Stimulated activated CD4-positive, alpha-beta T cell treated with anti-CD3 and anti-CD28 coated beads, Interleukin-4, amount 100 ng/mL, for 4 hours (primary cell): ENCODE measurements at places on chromosomes 12 and 14.

DNA sequence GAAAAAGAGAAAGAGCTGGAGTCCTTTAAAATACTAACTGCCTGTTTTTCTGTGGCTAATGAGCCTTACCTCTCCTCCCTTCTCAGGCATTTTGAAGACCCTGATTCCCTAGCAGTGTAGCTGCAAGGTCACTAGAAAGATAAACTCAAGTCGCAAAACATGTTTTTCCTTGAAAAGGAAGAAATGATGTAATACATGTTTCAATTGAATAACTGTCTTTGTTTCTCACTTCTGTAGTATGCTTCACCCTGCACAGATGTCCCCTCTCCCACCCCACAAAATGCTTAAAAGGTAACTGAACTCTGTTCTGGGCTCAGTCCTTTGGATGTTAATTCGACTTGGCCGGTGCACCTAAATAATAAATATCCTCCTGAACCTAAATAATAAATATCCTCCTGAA is 1350.3 kb downstream of the TMEM121 start:
- DNase-seq, result no peak

- no peak for DNase-seq
Observed at GRCh38 chr14:69010648-69011047, 31.5 kb upstream of the ACTN1 start.

DNA sequence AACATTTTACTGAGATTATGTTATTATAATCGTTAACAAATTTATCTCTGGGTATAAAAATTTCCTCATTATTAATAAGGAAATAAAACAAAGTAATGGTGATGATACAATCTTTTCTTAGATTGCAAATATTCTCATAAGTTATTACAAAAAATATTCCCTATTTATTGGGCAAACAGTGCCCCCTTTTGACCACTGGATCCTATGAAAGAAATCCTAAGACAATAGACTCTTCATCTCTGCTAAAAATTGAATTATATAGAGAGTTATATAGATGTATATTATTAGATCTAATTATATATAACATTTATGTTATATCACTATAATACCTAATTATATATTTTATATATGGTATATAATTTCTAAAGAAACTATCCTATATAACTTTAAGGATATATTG is 94.2 kb upstream of the FGD4 start:
- DNase-seq, result no peak

- DNase-seq, result no peak
Observed at GRCh38 chr12:105067511-105068031, 16.7 kb downstream of the ALDH1L2 start.

DNA sequence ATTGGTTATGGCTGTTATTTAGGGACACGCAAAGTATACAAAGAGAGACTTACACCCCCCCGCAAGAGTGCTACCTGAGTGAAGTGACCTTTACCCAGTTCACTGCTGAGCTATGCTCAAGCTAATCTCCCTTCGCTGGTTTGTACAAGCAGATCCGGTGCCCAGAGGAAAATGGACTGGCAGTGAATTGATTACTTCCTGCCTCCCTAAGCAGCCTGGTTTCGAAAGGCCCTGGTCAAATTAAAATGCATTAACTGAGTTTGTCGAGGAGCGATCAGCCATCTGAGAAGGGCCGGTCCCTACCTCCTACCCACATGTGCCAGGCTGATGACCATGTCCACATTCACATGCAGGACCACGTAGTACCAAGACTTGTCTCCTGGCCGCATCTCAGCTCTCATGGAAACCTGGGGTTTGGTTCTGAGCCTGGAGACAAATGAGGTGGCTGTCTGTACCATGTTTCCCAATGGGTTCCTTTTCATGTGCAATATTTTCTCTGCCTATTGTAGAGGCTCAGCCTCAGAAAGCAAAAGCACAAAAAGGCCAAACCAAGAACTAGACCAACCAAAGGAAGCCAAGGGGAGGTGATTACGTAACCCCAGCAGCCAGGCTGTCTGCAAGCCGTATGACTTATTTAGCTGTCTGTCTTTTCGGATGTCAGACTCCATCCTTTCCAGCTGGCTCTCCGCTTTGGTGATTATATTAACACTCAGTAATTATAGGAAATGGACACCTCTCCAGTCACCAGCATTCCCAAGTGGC is 284.7 kb upstream of the PWP1 start:
- DNase-seq, result no peak

GRCh38 chr12:109304485-109304884 is 4.6 kb downstream of the FOXN4 start:
- DNase-seq, result no peak

- no peak for DNase-seq
Observed at GRCh38 chr12:113724794-113725556, 241.2 kb downstream of the RBM19 start.

DNA sequence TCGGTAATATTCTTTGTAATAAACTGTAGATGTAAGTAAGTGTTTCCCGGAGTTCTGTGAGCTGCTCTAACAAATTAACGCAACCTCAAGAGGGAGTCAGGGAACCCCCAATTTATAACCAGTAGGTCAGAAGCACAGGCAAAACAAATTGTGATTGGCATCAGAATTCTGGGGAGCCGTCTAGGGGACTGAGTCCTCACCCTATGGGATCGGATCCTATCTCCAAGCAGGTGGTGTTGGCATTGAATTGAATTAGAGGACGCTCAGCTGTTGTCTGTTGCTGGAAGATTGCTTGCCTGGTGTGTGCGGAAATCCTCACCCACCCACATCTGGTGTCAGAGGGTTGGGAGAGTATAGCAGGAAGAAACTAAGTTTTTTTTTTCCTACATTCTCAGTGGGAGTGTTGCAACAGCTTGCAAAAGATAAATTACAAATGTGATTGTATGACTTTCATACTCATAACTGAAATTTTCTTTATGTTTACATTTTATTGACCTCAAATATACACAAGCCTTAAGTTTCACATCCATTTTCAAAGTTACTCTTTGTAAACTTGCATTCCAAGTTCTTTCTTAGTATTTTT is 5.5 kb downstream of the TMEM52B start:
- DNase-seq, result no peak

GRCh38 chr12:10771132-10771733 is 31.2 kb downstream of the TAS2R7 start:
- DNase-seq, result no peak

DNA sequence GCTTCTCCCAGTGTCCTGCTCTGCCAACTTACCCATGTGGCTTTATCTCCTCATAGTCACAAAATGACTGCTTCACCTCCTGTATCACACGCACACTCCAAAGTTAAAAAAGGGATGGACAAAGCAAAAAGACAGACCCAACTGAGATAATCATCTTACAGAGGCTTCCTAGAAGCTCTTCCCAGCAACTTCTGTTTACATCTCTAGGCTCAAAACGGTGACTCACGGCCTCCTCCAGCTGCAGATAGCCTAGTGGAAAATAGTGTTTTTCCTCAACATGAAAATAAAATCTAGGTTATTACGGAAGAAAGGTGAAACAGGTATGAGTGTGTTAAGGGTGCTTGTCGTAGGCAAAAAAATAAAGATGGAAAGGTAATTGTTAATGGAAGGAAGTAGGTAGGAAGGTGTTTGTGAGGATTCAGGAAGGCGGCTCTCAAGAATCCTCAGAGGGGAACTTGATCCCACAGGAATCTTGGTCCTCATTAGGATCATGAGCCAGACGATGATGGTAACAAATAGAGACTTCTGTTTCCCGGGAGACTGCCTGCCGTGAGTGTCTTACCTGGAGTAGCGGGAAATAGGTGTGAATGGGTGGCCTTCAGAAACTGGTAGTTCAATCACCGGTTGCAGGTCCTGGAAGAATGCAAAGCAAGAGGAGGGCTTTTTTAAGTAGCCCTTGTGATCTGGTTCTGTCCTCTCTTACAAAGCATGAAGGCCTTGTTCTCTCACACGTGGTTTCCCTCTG is 487.5 kb upstream of the TMEM132C start:
- DNase-seq, result no peak

DNA sequence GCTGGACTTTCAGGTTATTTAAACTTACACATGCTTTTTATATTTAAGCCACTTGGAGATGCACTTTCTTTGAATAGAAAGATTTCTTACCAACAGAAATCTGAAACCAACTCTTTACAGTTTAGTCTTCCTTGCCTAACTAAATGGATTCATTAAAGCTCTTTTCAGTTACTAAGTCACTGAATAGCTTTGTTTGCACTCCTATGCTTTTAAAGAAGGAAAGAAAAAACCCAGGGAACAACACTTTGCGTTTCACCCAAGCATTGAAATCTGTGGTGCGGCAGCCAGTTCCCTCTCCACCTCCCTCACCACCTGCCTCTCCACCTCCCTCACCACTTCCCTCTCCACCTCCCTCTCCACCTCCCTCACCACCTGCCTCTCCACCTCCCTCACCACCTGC is 70.3 kb downstream of the RIMBP2 start:
- DNase-seq, result no peak

- no peak for DNase-seq
Observed at GRCh38 chr12:62656591-62657362, 190.2 kb downstream of the MON2 start.

DNA sequence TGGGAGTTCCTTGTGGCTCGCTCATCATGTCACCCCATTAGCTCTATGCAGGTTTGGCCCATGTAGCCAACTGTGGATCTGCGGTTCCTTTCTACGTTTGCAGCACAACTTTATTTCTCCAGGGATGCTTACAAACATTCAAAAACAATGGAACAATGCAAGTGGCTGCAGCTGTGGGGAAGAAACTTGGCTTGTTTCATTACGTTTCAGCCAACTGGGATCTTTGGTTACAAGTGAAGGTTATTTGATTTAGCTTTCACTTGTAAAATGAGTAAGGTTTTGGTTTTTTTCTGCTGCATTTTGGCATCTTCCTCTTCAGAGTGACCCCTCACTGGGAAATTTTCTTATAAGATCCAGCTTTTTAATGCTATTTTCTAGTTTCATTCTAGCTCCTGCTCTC is 105.9 kb downstream of the PLXNC1 start:
- no peak for DNase-seq

DNA sequence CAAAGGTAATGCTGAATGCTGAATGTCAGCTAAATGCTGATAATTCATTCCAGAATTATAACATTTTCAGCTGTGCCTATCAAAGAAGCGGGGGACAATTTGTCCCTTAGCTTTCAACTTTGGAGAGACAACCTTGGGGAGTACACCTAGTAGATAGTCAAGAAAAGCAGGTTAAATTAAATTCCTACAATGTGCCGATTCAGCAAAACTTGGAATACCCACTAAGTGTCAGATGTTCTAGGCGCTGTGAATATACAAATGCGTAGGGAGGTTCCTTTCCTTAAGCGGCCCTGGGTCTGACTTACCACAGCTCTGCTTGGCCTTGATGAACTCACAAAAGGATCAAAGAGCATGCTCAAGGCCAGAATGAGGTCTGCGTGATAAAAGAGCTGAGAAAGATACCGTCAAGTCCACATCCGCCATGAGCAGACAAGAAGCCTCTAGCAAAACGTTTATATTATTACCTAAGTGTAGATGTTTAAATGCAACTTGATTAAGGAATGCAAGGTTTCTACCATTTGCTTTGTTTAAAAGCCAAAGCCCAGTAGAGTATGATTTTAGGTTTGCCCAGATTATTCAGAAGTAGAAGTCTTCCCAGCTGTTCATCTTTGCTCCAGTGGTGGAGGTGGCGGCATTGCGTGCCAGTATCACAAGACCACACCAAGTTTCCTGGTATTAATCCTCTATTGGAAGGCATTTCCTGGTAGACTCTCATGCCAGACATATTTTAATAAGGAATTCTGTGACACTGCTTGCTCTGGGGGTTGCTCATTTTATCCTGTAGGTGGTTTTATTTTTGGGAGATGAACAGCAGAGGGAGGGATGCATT is 368.6 kb downstream of the DPF3 start:
- no peak for DNase-seq
